ENCODE measurements at places on chromosomes 7 and 10.

GRCh38 chr10:32156031-32156495, 99.8 kb upstream of the KIF5B start:
- no peak for DNase-seq

DNA sequence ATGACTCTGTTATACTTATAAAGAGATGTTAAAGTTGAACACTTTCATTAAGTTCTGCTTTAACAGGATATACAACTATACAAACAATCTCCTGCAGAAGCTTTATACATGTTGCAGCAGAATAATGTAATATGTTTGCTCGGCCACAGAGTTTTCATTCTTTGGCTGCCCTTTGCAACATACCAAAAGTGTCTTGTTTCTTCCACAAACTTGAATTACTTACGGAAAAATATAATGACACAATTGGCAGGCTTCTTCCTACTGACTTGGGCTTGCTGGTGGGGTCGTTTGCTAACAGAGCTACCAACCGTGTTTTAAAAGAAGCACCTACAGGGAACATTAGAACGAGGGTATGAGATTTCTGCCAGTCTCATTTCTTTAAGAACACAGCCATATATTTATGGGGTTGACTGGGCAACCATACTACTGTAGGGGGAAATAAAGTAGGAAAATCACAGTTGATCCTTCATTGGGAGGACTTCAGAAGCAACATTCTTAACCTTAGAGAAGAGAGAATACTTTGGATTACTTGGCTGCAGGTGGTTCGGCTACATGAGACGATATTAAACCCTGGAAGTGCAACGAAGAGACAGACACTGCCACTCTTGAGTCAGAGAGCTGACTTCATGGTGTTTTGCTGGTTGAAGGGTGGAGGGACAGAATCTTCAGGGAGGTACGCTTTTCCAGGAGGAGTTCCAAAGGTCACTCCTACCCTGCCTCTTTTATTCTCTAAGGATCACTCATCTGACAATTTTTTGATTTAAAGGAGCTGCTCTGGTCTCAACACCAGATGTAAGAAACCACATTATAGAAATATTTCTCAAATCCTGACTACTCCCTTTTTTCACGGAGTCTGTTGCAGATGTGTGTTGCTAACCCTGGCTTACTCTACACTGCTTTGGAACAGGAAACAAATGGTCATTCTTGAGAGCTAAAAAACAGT, 123.9 kb downstream of the SEMA3C start:
- peak; percentile 67 for DNase-seq

- no peak for DNase-seq
Observed at GRCh38 chr10:6654571-6654970, 74.5 kb upstream of the PRKCQ start.

DNA sequence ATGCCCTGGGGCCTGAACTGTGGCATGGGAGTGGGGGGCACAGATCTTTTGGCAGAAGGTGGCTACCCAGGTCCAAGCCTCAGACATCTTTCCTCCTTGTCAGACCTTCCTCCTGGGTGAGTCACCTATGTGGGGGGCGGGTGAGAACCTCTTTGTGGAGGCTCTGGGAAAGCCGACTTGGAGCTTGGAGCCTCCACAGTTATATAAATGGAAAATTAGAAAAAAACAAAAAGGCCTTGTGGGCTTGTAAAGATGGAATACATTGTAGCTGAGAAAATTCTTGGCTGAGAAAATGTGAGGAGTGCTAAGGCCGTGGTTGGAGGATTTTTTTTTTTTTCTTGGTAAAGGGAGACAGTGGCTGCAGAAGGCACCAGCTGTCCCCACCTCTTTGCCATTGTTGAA, 292.5 kb downstream of the CCDC3 start:
- peak; percentile 73 for DNase-seq

DNA sequence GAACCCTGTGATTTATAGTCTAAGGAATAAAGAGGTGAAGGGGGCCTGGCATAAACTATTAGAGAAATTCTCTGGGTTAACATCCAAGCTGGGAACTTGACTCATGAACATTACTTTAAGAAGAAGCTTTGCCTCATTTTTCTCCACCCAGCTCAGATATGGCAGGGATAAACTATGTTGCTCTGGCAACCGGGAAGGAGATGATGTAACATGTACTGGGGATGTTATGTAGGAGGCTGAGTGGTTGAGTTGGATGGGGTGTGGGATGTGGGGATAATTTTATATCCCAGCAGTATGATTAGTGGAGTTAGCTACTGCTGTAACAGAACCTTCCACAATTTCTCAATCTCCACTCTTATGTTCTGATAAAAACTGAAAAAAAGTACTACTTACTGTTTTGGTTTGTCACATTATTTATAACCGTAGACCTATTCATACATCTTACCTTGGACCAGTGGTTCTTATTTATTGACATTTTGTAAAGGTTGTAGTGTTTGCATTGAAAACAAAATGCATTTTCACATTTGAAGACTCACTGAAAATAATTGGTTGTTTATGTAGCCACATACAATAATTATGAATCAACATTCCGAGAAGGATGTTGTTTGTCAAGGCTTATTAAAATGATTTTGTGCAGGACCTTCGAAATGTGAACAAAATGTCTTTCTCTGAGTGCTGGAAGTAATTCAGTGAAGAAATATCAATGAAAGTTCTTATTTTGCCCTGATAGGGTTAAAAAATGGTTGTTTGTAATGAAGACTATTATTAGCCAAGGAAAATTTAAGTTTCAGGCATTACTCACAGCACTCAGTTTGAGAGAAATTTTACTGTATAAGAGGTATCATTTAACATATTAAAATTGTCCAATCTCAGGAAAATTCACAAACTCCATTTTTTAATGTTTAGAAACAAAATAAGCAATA, 1.3 kb downstream of the OR2F2 start:
- DNase-seq = peak; percentile 70

GRCh38 chr10:67664942-67665341, 31.1 kb downstream of the CTNNA3 start:
- peak; percentile 22 for DNase-seq

DNA sequence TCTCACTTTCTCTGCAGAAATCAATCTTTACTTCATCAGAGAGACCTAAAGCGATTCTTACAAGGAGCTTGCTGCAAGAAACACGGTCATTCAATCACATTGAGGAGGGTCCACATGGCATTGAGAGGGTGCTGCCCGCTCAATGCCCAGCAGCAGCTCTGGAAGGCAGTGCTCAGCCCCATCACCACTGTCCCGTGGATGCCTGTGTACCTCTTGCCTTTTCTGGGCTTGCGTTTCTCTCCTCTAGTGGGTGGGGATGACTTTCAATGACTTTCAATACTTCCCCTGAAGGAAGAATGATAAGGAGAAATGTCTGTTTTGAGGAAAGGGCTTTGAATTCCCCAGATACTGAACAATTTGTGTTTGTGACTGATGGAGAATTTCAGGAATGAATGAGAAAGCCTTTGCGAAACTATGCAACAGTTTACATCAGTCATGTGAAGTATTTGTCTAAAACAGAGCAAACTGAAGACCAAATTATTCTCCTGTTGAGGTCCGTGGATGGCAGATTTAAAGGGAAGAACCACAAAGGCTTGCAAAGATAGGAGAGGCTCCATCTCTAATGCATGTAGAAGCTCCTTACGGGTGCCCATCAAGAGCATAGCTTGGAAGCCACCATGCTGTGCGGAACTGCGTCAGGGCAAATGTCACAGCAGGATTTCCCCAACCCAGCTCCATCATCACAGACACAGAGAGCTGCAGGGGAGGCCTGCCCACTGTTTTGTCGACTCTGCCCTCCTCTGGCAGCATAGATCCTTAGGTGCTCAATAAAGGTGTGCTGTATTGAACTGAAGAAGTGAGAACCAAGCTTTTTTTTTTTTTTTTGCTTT, 6.6 kb upstream of the ZNF22 start:
- peak; percentile 77 for DNase-seq

DNA sequence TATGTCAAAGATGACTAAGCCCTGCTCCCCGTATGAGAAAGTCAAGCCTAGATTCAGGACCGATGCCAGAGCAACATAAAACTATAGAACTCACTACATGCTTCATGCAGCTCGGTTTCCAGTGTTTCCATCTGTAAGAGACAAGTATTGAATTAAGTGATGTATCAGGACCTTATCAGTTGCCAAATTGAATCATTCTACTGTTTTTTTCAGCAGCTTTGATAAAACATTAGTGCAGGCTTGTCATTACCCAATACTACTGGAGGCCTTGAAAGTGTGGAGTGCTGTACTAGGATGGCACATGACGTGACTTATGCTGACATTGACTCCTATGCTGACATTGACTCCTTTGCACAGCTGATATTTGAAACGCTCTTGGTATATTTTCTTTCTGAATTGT, 10.8 kb upstream of the NRP1 start:
- DNase-seq = no peak

GRCh38 chr10:99742701-99743100, 10.7 kb downstream of the CUTC start:
- DNase-seq = peak; percentile 22

- DNase-seq = no peak
Observed at GRCh38 chr7:73986158-73986631, 41.8 kb upstream of the ELN start.

DNA sequence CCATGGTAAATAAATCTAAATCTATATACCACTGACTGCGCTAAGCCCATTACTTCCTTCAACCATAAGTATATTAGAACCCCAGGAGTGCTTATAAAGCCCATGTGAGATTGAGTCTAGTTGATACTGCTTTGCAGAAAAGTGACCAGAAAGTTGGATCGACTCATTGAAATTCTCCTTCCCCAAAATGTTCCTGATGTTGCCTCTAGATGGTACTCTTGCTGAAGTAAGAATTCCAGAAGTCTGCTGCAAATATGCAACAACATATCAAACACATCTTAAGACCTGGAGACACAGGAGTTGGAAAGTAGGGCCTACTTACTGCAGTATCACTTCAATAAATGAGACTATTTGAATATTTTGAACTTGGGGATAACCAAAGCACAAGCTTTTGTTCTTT, 550.8 kb downstream of the IPMK start:
- no peak for DNase-seq

GRCh38 chr7:115838829-115839228, 191.7 kb downstream of the TFEC start:
- DNase-seq = peak; percentile 49

DNA sequence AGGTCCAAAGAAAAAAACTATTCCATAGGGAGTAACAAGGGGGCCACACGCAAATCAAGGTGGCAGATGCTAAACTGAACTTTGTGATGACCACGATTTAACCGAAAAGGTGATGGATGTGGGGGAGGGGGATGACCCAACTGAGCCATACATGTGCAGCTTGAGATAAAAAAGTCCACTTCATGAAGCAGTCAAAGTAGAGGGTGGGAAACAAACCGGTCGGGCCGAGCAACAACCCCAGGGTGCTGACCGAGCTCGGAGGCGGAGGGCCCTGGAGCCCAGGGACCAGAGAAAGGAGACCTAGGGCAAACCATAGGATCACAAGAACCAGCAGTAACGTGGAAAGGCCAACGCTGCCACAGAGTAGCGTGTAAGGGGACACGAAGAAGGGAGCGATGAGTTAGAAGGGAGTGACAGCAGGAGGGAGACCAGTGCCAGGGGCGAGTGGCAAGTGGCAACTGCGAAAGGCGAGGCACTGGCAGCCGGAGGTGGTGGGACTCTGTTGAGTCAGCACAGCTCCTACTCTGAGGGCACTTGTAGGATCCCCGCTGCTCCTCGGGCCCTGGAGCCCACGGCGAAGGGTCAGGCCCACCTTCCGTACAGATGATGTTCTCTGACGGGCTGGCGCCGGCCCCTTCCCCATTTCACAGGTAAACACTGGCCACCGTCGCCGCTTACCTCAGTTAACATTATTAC, 540 bp downstream of the SNX13 start:
- DNase-seq = peak; percentile 23

- no peak for DNase-seq
Observed at GRCh38 chr10:8326396-8327139, 272.1 kb downstream of the GATA3 start.

- peak; percentile 14 for DNase-seq
Observed at GRCh38 chr7:18177815-18178660, 150.4 kb upstream of the PRPS1L1 start.

DNA sequence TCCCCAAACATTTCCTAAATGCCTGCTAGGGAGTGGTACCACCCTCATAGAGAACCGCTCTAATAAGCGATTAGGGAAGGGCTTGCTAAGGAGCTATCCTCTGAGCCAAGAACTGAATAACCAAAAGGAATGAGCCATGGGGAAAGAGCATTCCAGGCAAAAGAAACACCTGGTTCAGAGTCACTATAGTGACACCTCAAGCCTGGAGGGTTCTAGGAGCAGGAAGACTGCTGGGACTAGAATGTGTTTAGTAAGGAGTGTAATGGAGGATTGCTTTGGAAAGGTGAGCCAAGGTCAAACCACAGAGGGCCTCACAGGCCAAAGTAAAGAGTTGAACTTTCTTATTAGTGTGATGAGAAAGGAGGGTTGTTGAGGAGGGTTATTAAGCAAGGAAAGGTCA, 38.7 kb upstream of the NRBF2 start:
- DNase-seq = no peak

DNA sequence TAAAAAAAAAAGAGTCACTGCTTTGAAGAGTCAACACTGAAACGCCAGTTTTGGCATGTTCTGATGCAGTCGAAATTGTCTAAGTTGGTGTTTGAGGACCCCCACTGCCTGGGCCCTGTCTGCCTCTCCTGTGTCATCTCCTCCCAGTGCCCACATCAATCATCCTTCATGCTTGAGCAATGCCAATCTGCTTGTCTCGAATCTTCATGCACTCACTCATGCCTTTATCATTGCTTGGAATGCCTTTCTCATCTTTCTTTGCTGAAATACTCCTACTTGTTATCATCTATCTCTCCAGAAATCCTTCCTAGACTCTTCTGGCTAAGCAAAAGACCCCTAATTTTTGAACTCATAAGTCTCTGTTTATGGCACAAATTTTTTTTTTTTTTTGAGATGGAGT, 42.1 kb upstream of the PLPP4 start:
- DNase-seq = no peak

DNA sequence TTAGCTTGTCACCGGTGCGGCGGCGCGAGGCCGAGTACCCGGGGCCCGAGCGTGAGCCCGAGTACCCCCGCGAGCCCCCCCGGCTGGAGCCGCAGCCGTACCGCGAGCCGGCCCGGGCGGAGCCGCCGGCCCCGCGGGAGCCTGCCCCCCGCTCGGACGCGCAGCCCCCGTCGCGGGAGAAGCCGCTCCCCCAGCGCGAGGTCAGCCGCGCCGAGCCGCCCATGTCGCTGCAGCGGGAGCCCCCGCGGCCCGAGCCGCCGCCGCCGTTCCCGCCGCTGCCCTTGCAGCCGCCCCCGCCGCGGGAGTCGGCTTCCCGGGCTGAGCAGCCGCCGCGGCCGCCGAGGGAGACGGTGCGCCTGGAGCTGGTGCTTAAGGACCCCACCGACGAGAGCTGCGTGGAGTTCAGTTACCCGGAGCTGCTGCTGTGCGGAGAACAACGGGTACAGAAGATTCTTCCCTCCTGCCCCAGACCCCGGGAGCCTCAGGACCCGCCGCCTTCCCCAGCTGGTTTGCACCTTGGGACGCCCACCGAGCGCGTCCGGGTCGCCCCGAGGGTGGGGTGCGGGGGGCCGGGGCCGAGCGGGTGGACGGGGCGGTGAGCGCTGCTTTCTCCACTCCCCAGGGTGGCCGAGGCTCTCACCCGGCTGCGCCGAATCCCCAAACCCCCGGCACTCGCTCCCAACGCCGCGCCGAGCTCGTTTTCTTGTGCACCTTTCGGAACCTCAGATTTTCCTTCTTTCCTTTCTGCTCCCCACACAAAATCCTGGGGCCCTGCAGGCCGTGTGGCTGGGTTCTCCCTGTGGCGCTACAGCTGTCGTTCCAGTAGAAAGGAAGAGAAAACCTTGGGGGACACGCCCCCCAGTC, 708 bp downstream of the UBN2 start:
- DNase-seq = peak; percentile 30

GRCh38 chr7:23925088-23925487, 215.1 kb downstream of the STK31 start:
- no peak for DNase-seq

GRCh38 chr7:10770176-10770575, 203.5 kb upstream of the PHF14 start:
- no peak for DNase-seq

Measured in fibroblast of skin of right biceps (primary cell).